ENCODE measurements at places on chromosomes 3 and 15. TPM values are rescaled to one million over a fixed set of nuclear protein-coding genes. Genes with fewer than 3 reads are reported as not detected.

DNA sequence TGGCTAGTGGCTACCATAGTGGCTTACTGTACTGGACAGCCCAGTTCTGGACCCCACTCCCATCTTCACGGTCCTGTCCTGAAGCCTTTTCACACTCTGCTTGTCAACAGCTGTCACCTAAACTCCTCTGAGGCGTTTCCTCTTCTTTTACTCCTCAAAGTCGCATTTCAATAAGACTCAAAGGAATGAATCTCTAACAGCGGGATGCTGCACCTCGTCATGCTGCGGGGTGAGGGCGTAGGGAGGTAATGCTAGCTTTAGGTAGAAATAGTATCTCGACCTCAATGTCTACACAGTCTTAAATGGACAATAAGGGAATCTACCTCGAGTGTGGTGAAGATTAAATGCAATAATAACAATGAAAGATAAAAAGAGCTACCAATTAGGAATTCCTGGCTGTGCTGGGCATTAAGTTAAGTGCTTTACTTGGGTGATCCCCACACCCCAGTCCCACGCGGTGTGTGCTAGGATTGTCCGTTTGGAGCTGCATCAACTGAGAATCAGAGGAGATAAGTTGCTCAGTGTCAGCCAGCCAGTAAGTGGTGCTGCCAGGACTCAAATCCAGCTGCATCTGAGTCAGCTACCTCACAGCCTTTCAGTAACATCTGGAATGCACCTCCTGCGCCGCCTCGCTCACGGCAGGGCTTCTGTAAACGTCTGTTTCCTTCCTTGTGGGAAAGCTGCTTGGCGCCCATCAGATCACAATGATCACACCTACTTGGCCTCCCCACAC lies 14.0 kb downstream of the PLA2G4D start:
- no peak for DNase-seq

SLC28A2 gene
- not detected for polyA plus RNA-seq

GRCh38 chr3:60917141-60917540 lies 334.1 kb downstream of the FHIT start:
- peak; percentile 16 for DNase-seq

AGTR1 gene
- 4.5 TPM for polyA plus RNA-seq

GRCh38 chr3:191030491-191030890 lies 168.0 kb upstream of the GMNC start:
- no peak for DNase-seq

- DNase-seq: no peak
Observed at GRCh38 chr3:197144188-197144587, 114.6 kb upstream of the MELTF start.

RASL12 gene
- polyA plus RNA-seq: 18.7 TPM

DNA sequence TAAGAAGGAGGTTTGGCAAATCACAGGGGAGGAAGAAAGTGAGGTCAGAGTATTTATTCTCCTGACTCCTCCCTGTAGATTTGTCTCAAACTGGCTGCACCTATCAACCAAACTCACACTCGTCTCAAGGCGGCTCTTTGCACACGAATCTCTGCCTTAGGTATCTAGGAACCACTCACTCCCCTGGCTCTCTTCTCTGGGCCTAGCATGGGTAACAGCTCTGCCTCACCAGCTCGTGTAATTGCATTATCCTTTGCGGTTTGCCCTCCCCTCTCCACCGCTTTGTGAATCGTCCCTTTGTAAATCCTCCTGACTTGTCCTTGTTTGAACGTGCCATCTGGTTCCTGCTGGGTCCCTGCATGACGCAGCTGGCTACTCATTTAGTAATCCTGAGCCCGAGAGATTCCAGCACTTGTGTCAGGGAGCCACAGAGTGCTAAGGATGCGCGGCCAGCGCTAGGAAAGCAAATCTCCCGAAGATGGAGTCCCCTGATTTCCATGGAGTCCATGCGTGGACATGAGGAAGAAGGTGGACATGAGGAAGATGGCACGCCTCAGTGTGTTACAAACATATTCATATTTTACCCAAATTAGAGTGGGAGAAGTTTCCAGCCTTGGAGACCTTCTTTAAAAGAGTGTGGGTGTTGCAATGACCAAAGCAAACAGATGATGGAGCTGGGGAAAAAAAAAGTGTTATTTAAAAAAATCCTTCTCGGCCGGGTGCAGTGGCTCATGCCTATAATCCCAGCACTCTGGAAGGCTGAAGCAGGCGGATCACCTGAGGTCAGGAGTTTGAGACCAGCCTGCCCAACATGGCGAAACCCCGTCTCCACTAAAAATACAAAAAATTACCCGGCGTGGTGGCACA lies 26.7 kb downstream of the NRROS start:
- DNase-seq: no peak

- no peak for DNase-seq
Observed at GRCh38 chr3:145015253-145015652, 1043.6 kb downstream of the DIPK2A start.

PLSCR1 gene
- polyA plus RNA-seq: 12.1 TPM

GRCh38 chr15:38545179-38545578 lies 19.4 kb downstream of the RASGRP1 start:
- DNase-seq: no peak

SAMMSON gene
- polyA plus RNA-seq: not detected

DNA sequence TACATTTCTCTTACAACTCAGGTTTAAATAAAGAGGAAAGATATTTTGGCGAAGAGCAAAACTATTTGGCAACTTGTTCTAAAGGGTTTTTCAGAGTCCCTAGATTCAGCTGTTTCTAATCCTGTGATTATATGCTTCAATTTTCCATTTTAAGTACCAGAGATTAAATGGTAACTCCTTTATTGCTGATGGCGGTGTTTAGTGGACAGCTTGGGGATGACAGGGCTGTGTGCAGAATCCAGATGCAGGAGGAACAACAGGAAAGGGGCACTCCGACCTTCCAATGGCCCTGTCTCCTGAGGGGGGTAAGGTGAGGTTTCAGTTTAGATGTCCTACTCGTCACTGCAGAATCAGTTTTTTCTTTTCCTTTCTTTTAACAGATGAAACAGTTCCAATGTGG lies 405.0 kb downstream of the PDCD6IP start:
- no peak for DNase-seq

DNA sequence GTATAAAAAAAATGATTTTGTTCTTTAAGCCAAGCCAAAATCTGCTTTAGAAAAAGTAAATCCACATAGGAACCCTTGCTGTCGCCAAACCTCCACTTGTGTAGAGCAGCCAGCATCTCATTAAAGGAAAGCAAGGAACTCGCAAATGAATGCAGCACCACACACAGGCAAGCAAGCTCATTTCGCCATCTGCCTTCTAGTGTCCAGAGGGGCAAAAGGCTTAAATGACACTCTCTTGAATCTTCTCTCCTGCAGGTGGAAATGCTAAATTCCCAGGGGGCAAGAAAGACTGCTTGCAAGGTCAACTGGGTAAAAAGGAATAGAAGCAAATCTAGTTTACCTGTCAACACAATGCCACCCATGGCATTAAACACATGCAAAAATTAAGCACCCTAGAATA lies 2.4 kb downstream of the MB21D2 start:
- DNase-seq: no peak

- no peak for DNase-seq
Observed at GRCh38 chr3:138774529-138775253, 60.0 kb downstream of the PIK3CB start.

GJD2 gene
- not detected for polyA plus RNA-seq

DNA sequence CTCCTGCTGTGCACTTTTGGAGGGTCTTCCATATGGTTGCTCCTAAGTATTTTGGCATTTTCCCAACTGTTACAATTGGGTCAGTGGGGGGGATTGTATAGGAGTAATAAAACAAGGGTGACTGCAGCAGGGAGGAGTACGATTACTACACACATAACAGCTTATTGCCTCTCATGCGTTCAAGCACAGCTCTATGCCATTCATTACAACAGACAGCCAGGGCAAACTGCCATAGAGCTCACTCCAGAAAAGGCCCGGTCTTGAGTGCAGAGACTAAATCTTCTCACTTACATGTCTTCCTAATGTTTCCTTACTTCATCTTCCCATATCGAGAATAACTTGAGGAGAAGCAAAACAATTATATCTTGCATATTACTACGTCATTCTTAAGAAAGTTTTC lies 1.4 kb upstream of the CHMP2B start:
- DNase-seq: no peak

TMEM212 gene
- polyA plus RNA-seq: not detected

PIF1 gene
- polyA plus RNA-seq: 0.38 TPM

ZPLD1 gene
- polyA plus RNA-seq: 0.04 TPM

DNA sequence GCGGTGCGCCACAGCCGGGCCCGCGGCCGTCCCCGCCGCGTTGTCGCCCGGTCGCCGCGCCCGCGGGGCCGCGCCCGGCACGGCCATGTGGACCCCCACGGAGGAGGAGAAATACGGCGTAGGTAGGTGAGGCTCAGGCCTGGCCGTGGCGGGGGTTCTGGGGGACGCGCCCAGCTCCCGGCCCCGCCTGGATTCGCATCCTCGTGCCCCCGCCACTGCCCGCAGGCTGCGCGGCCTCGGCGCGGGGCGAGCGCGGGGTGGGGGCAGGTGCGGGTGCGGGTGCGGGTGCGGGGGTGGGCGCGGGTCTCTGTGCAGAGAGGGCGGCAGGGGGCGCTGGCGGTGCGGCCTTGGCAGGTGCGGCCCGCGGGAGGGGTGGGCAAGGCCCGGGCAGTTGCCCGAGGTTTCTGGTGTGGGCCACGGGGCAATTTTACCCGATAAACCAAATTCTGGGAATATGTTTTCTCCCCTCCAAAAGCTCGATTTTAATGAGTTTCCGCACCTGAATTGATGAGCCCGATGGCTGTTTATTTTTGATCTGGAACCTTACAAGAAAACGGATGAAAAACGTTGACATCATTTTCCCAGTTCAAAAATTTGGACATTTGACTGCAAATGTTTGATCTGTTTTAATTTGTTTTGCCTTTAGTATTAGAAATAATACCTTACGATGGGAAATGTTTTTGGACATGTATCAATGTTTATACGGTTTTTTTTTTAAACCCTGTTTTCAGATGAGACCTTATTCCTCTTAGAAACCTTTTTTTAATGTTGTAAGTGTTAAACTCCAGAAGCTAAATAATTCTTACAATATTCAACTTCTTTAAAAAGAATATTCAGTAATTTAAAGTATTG lies 678 bp downstream of the DOCK3 start:
- peak; percentile 49 for DNase-seq

GALNT15 gene
- polyA plus RNA-seq: 8.0 TPM

LHFPL4 gene
- polyA plus RNA-seq: not detected

- DNase-seq: no peak
Observed at GRCh38 chr3:168330983-168331382, 235.3 kb upstream of the GOLIM4 start.

- no peak for DNase-seq
Observed at GRCh38 chr3:193637831-193638230, 44.8 kb downstream of the OPA1 start.

DNA sequence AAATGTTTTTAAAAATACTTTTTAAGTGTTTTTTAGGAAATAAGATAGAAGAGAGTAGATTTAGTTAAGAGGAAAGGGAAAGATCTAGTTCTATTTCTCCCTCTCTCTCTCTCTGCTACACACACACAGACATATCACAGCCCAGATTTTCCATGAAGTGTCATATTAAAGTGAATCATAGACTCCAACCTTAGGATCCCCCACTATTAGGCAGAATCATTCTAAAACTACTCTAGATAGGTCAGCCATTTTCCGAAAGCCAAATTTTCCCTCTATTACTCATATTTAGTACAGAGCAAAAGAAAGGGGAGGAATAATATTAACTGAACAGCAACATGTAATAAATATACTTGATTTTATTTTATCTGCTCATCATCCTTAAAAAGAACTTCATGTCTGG lies 45.1 kb upstream of the RSL24D1 start:
- DNase-seq: no peak

GRCh38 chr3:131645638-131646037 lies 142.9 kb upstream of the MRPL3 start:
- DNase-seq: no peak

DNA sequence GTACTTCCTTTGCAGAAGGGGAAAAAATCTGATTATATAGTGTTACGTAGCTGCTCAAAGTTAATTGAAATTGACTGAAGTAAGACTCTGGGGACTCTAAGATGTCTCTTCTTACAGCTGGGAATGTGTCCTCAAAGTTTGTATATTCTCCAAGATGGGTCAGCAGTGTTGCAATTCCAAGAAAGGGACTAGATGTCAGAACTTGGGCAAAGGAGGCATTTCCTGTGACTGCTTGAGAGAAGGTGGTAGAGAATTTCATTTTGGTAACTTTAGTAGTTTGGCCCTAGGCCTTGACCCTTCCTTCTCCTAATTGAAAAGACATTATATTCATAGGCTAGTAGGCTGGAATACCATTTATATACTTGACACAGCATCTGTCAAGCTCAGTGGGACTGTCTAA lies 33.9 kb downstream of the PTPRG start:
- DNase-seq: no peak

KLHL6 gene
- 0.65 TPM for polyA plus RNA-seq

CDHR4 gene
- 0.01 TPM for polyA plus RNA-seq

DNA sequence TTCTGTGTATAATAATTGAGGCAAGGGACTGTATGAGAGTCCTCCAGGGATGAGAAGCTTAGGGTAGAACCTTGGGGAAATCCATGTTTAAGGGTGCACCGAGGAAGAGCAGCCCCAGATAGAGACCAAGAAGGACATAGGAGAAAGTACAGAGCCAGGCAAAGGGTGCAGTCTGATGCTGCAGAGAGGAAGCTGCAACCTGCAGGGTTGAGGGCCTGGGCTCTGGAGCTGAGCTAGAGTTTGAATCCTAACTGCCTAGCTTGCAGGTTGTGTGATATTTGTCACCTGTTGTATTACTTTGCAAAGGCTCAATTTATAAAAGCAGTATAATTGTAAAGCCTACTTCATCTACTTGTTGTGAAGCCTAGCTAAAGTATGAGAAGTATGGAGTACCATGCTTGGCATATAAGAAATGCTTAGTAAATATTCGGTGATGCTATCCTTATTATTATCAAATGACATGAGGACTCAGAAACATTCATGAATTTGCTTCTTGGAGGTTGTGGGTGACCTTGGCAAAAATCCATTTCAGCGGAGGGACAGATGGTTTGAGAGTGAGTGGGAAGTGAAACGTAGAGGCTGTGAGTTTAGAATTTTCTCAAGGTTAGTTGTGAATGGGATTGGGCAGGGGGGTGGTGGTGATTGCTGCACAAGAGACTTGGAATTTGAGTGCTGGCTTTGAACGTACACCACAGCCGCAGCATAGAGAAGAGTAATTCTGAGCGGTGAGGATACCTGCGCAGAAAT lies 43.8 kb downstream of the PLCL2 start:
- no peak for DNase-seq

- DNase-seq: no peak
Observed at GRCh38 chr3:141386611-141387111, 18.4 kb downstream of the ZBTB38 start.

RARRES1 gene
- 5.4 TPM for polyA plus RNA-seq

DNA sequence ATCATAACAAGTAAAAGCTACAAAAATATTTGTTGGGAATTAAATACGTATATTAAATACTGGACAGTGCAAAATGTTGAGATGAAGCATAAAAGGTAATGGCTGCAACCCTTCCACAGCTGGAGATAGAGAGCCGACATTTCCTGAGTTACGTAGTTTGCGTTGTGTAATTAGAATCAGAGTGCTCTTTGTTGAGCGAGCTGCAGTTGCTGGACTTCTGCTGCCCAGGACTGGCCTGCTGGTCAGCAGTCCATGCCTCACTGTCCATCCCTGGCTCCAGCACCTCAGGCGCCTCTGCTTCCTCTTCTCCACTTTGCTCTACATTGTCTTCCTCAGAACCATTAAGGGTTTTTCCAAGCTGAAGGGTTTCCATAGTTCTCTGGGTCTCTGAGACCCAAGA lies 28.4 kb upstream of the SHC4 start:
- no peak for DNase-seq
